ENCODE measurements at places on chromosomes 3 and 15.
A peak's percentile ranks its signal among the peaks of the same experiment; 100 is the strongest.

DNA sequence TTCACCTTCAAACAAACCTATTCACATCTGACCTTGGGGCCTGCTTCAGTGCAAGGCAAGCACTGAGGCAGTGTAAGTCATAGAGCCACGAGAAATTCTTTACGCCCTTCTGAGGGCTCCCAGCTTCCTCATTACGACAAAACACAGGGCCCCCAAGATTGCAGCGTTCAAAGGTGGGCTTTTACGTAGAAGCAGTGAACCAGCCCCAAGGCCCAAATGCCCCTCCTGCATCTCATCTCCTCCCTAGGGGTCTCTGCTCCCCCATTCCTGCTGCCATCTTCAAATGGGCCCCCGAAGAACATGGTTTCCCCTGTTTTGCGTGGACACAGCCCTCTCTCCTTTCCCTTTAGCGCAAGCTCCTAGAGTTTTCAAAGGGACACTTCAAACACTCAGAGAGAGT lies 285.1 kb downstream of the MEX3B start:
- DNase-seq, result no peak

DNA sequence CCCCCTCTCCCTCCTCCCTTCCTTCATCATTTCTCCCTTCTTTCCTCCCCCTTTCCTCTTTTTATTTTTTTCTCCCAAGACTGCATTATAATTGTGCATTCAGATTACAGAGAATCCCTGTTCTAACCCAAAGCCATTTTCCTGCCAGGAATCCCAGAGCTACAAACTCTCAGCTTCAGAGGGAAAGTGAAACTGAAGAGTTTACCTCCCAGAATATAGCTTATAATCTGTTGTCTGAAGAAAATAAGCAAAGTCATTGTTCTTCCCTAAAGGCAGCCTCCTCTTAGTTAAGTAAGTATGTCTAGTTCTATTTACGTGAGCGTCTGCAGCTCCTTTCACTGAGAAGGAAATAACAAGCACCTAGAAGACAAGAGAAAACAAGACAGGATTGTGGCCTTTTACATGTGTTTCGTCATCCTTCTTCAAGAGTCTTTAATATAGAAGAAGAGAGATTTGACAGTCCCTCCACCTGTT lies 97.2 kb downstream of the CHST2 start:
- no peak for DNase-seq

DNA sequence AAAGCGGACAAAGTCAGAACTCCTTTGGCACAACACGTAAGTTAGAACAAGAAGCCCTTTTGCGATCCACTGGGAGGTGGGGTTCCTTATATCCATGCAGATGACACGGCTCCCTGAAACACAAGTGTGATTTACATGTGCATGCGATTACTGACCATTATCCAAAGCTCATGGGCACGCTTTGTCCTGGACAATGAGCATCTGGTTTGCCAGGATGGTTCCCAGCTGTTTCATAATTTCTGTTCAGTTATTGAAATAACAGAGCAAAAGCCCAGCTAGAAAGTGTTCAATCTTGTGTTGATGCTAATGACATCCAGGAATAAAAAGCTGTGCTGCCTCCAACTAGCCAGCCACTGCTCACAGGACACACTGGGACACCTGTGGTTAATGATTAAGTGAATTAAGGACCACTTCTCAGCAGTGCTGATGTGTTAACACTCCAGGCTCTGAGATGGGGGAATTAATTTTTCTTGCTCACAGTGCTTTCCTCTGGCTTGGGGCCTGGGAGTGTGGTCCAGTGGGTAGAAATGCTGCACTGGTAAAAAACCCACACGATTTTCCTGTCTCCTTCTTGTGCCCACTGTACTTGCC lies 123.1 kb upstream of the SLC2A2 start:
- DNase-seq, result no peak

GRCh38 chr3:115800489-115801075 lies 177.3 kb downstream of the GAP43 start:
- peak; percentile 74 for DNase-seq

GRCh38 chr15:27635916-27636315 lies 463.2 kb downstream of the OCA2 start:
- DNase-seq, result no peak

GRCh38 chr3:10333349-10333650 lies 12.4 kb upstream of the SEC13 start:
- DNase-seq, result no peak

- DNase-seq, result no peak
These were observed 7.8 kb downstream of the C3orf18 start for GRCh38 chr3:50559702-50560101.

DNA sequence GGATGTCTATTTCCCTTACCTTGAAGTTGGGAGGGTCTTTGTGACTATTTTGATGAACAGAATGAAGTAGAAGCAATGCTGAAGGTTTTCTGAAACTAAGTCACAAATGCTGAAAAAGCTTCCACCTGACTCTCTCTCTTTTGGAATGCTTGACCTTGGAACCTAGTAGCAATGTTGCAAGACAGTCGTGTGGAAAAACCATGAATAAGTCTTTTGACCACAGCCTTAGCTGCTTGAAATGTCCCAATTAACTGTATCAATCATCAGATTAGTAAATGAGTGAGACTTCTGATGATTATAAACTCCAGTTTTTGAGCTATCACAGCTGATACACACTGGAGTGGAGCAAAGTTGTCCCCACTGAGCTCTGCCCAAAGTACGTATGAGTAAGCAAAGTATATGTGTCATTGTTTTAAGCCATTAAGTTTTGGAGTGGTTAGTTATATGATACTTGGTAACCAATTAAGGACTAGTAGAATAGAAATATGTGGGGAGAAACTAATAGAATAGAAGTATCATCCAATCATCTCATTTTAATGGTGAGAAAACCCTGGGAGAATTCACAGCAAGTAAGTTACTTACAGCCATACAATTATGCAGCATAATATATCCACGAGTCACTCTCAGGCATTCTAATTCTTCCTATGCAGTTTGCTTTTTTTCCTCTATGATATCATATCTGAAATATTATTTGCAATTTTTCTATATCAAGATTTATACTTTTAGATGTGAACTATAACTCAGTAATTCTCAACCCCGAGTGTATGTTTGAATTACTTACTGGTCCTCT lies 1010.6 kb downstream of the ROBO2 start:
- no peak for DNase-seq

- no peak for DNase-seq
These were observed 16.6 kb downstream of the TMOD2 start for GRCh38 chr15:51768018-51768417.

DNA sequence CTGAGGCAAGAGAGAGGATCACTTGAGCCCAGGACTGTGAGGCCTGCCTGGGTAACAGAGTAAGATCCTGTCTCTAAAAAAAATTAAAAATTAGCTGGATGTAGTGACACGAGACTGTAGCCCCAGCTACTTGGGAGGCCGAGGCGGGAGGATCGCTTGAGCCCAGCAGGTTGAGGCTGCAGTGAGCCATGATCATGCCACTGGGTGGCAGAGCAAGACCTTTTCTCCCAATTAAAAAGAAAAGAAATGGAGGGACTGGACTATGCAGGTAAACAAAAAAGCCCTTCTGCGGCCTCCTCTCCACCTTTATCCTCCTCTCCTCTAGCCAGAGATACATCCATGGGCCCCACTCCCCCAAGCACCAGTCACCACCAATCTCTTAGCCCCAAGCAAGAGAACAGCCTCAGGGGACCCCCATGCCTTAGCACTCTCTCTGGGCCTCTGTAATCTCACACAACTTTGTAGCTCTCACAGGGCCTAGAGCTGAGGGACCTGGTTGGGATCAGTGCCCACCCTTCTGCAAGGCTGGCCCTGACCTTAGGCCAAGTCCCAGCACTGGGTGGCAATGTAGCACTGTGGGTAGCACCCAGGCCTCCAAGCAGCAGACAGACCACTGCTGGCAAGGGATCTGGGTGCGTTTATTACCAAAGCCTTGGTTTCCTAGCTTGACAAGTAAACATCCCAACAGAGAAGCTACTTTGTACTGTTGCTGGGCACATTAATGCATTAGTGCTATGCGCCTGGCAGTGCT lies 43.4 kb downstream of the FAM174B start:
- no peak for DNase-seq

DNA sequence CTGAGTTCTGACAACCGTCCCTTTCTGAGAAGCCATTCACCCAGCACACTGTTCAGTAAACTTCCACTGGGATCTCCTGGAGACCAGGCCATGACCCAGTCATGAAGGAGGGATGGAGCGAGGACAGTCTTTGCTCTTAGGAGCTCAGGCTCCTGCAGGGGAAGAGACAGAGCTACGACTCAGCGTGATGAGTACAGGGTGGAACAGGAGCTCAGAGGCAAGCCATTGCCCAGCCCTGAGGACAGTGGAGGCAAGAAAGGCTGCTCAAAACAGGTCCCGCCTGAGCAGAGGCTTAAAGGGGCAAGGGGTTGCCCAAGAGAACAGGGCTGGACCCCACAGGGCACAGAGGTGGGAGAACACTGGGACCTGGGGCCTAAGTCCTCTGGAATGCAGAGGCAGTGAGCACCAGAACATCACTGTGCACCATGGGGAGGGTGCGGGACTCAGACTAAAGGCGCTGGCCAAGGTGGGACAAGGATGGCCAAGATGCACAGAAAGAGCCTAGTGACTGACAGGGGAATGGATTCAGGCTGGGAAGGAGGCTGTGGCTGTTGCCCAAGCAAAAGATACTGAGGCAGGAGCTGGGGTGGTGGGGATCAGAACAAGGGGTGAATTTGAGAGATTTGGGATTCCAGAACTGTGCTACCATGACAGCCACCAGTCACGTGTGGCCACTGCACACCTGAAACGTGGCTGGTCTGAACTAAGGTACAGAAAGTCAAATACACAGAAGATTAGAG lies 25.8 kb downstream of the TMEM43 start:
- DNase-seq, result no peak

DNA sequence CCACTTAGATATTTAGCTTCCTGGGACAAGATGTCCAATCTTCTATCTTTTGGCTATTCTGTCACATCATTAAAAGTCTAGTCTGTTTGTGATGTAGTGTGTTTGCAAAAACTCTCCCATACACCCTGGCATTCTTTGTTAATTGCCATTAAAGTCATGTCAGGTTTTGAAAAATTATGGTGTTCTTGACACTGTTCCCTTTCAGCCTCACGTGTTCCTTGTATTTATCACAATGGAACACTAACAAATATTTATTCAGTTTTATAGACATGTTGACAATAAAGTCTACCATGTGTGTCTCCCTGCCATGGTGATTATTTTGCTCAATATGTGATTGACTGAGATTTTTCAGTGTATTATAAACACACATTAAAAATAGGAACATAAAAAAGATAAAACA lies 9.4 kb upstream of the CACNA1D start:
- DNase-seq, result no peak

DNA sequence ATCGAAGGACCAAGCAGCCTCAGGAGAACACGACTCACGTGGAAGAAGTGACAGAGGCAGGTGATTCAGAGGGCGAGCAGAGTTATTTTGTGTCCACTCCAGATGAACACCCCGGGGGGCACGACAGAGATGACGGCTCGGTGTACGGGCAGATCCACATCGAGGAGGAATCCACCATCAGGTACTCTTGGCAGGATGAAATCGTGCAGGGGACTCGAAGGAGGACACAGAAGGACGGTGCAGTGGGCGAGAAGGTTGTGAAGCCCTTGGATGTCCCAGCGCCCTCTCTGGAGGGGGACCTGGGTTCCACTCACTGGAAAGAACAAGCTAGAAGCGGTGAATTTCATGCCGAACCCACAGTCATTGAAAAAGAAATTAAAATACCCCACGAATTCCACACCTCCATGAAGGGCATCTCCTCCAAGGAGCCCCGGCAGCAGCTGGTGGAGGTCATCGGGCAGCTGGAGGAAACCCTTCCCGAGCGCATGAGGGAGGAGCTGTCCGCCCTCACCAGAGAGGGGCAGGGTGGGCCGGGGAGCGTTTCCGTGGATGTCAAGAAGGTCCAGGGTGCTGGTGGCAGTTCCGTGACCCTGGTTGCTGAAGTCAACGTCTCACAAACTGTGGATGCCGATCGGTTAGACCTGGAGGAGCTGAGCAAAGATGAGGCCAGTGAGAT lies 26.0 kb downstream of the SYNM start:
- no peak for DNase-seq

DNA sequence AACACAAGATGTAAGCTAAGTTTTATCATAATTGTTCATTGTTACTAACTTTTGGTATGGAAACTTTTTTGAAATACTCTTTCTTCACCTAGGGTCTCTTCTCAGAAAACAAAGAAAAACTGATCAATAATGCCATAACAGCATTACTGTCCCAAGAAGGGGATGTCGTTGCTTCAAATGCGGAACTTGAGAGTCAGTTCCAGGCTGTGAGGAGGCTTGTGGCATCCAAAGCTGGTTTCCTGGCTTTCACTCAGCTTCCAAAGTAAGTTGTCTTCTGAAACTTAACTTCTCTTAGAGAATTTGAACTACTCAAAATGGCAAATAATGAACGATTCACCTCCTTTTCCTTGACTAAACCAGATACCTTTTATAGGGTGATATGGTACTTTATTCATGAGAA lies 39.3 kb downstream of the DNAJC13 start:
- DNase-seq, result no peak

DNA sequence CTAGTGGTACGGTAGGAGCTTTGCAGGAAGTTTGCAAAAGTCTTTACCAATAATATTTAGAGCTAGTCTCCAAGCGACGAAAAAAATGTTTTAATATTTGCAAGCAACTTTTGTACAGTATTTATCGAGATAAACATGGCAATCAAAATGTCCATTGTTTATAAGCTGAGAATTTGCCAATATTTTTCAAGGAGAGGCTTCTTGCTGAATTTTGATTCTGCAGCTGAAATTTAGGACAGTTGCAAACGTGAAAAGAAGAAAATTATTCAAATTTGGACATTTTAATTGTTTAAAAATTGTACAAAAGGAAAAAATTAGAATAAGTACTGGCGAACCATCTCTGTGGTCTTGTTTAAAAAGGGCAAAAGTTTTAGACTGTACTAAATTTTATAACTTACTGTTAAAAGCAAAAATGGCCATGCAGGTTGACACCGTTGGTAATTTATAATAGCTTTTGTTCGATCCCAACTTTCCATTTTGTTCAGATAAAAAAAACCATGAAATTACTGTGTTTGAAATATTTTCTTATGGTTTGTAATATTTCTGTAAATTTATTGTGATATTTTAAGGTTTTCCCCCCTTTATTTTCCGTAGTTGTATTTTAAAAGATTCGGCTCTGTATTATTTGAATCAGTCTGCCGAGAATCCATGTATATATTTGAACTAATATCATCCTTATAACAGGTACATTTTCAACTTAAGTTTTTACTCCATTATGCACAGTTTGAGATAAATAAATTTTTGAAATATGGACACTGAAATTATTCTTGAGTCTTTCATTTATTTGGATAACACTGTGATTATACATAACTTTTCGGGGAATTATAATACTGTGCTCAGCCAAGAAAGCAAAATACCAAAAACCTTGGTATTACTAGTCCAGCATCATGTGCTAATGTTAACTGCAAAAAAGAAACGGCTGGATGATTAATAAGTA lies 2.2 kb downstream of the SOX2 start:
- DNase-seq, result no peak

DNA sequence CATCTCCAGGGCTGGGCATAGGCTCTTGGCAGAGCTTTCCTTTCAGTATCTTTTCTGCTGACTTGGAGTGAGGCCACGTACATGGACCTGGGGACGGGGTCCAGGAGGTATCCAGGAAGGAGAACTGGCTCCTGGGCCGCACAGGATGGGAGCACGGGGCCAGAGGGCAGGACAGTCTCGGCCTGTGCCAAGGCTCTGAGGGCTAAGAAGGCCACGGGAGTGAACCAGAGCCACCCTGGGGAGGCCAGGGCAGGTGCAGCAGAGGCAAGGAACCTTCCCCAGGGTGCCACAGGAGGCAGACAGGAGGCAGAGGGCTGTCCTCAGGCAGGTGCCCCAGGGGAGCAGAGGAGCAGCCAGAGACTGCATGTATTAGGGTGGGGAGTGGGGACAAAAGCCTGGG lies 50.3 kb downstream of the PLXNA1 start:
- no peak for DNase-seq
